ENCODE measurements at places on chromosomes 3 and 15.

- no peak for DNase-seq
Measured at GRCh38 chr15:80780416-80781221, 1.4 kb downstream of the CEMIP start.

GRCh38 chr15:40150163-40150925, 10.5 kb upstream of the BUB1B start:
- DNase-seq: no peak

DNA sequence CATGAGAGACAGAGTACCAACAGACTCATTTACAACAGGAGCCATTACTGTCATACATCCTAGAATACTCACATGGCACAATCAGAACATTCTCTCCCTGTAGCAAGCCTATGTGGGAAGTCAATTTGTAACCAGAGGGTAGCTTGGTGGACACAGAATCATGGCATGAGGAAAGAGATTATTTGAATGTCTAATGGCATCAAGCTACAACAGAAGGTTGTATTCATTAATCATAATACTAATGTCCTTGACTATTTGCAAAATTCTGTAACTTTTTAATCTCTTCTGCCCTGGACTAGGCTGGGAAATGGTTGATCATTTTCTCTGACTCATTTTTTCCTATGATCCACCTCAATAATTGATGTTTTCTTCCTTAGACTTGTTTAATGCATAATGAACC, 345.2 kb upstream of the IL12A start:
- DNase-seq: no peak

GRCh38 chr15:77589839-77590238, 42.9 kb downstream of the LINGO1 start:
- DNase-seq: no peak

DNA sequence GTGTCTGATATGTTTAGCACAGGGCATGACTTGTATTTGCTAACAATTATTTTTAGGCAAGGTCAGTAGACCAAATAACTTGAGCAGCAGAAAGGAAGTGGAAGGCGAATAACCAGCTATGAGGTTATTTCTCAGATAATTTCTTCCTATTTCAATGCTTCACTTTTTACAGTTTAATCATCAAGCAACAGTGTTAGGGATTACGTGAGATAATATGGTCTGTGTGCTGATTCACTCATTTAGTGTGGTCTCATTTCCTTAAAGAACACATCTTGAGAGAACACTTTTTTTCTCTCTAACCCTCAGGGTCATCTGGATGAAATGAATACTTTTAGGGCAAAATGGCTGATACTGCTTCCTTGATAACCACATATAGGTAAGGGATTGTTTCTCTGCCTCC, 126.0 kb upstream of the CCNL1 start:
- no peak for DNase-seq

DNA sequence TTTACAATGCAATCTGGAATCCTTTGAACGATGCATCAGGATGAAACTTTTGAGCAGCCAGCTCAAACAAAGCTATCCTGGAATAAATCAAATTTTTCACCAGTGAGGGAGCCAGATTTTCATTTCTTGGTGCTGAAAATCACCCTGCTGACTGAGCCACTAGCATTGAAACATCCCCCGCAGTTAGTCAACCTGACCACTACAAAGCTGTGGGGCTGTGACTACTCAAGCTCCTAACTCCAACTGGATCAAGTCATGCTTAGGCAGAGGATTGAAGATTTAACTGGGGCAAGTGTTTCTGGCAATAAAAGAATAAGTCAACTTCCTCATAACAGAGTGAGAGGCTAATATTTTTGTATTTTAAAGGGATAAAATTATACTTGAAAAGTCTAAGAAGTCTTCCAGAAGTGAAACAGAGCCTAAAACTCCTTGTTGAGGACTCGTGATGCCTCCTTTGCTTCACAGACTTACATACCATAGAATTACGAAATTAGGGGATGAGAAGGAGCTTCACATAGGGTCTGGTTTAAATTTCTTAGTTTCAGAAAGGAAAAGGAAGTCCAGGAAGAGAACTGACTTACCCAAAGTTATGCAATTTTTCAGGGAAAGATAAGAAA, 177.8 kb downstream of the SERPINI1 start:
- no peak for DNase-seq

DNA sequence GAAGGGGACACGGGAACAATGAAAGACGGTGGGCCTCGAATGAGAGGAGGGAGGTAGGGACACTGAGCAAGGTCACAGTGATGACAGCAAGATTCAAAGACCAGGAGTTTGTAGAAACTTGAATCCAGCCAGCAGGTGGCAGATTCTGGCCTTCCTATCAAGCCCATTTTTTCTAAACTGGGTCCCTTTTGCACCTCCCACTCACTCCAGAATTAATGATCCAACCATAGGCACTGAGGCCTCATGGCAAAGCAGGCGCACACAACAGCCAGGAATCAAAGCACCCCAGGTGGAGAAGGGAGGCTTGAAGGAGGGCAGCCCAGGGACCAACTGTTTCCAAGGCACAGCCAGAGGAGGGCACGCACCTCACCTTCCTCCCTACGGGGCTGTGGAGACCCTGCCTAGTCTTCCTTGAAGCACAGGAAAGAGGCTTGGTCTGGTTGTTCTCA, 90.2 kb downstream of the ANP32A start:
- DNase-seq: no peak

DNA sequence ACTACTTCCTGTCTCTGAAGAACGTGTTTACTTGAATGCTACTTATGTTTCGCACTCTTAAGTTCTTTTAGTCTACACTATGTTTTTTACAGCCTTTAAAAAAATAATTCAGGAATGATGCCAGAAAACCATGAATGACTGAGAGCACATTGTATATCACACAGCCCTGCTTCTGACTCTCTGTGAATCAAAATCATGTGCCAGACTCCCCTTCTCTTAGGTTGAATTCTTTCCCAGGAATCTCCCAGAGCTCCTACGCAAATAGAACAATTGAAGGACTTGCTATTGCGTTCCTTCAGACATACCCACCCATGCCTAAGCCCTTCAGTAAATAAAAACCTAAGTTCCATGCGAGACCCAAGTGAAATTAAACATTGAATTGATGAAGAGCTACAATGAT, 782.0 kb upstream of the ALCAM start:
- DNase-seq: no peak

GRCh38 chr3:107285197-107285596, 92.0 kb upstream of the CCDC54 start:
- DNase-seq: no peak

- DNase-seq: no peak
Measured at GRCh38 chr15:69623392-69624154, 171.0 kb downstream of the RPLP1 start.

DNA sequence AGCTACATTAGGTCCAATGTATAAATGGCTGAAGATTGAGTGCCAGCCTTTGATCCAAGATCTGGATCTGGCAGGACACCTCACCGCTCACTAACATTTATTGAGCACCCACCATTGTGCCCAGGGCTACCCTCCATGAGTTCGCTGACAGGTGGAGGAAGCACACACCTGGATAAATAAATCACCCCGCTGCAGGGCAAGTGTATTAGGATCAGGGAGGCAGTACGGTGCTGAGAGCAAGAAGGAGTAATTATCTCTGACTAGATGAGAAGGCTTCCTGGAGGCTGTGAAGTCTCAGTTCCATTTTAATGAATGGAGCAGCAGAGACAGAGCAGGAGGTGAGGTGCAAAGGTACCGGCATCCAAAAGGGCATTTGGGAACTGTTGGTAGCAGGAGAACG, 104.1 kb downstream of the LIPC start:
- no peak for DNase-seq

GRCh38 chr15:68303560-68304436, 26.3 kb downstream of the FEM1B start:
- DNase-seq: no peak

GRCh38 chr3:195708626-195709481, 11.9 kb upstream of the MUC20 start:
- peak; percentile 6 for DNase-seq

- no peak for DNase-seq
Measured at GRCh38 chr15:98955961-98956723, 51.5 kb downstream of the PGPEP1L start.

GRCh38 chr15:51223771-51224229, 114.6 kb downstream of the CYP19A1 start:
- DNase-seq: no peak

DNA sequence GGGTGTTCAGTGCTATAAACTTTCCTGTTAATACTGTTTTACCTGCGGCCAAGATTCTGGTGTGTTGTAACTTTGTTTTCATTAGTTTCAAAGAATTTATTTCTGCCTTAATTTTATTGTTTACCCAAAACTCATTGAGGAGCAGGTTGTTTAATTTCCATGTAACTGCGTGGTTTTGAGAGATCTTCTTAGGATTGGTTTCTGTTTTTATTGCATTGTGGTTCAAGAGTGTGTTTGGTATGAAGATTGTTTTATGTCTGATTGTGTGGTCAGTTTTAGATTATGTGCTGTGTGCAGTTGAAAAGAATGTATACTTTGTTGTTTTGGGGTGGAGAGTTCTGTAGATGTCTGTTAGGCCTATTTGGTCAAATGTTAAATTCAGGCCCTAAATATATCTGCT, 133.5 kb upstream of the GALNT15 start:
- no peak for DNase-seq

DNA sequence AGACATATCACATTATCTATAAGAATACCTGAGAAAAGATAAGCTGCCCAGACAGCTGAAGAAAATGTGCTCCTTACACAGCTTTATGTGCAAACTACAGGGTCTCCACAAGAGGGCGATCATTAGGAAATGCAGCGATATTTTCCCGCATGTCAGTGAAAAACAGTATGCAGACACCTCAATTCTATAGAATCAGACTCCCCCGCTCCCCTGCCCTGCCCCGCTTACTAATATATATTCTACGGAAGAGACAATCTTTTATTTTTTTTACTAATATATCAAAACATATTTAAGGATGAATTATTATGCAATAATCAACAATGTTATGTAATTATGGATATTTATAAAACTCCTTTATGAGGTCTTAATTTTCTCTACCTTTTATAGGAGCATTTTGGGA, 681.3 kb downstream of the ROBO1 start:
- DNase-seq: peak; percentile 49

- DNase-seq: no peak
Measured at GRCh38 chr15:42582569-42583375, 7.4 kb downstream of the STARD9 start.

- DNase-seq: no peak
Measured at GRCh38 chr3:13623101-13623654, 74.3 kb downstream of the FBLN2 start.

GRCh38 chr3:136377508-136377907, 127.4 kb downstream of the PCCB start:
- no peak for DNase-seq

GRCh38 chr3:175695251-175695650, 836.1 kb downstream of the NAALADL2 start:
- DNase-seq: no peak

GRCh38 chr15:32852771-32853170, 135.0 kb downstream of the GREM1 start:
- no peak for DNase-seq

- no peak for DNase-seq
Measured at GRCh38 chr3:185631108-185631507, 45.0 kb downstream of the SENP2 start.

- no peak for DNase-seq
Measured at GRCh38 chr3:194561306-194561974, 71.8 kb downstream of the TMEM44 start.

DNA sequence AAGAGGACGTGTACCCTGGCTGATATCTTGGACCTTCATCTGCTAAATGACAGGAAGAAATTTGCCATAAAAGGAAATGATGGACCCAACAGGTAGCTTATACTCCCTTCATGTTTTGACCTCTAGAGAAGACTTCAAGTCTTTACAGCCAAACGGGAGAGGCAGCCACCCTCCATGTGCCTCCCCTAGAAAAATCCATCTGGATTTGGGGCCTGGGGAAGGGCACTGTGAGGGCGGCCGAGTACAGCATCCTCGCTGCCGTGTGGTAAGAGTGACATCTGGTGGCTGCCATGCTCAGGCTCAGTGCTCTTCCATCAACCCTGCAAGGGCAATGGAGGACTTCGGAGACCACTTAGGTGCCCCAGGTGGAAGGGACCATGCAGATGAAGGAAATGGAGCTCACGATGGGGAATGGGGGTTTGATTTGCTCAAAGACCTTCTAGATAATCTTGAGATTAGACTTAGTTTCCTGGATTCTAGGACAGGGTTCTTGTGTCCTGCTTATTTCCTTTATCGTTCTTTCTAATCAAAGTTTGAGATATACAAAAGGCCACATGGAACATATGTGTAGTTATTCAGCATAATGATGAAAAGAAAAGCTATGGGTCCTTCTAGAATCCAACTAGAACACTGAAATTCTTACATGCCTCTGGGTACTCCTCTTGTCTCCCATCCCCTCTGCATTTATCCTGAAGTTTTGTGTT, 44.4 kb downstream of the AQP9 start:
- DNase-seq: peak; percentile 58

DNA sequence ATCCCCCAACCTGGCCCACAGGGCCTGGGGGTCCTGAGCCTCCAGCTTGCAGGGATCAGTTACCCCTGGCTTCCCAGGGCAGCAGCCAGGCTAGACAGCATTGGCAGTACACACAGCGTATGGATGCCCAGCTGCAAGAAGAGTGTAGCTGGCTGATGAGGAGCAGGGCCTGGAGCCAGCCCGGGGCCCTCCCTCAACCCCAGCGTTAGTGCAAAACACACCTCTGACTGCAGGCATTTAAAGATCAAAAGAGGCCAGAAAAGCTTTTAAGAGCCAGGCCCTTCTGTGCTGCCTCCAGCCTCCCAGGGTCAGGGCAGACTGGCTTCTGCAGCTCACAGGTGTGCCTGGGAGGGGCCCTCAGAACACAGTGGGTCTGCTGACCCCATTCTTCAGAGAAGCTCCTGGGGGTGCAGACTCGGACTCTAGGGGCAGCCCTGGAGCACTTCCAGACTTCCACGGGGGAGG, 110.6 kb downstream of the ETFA start:
- no peak for DNase-seq

DNA sequence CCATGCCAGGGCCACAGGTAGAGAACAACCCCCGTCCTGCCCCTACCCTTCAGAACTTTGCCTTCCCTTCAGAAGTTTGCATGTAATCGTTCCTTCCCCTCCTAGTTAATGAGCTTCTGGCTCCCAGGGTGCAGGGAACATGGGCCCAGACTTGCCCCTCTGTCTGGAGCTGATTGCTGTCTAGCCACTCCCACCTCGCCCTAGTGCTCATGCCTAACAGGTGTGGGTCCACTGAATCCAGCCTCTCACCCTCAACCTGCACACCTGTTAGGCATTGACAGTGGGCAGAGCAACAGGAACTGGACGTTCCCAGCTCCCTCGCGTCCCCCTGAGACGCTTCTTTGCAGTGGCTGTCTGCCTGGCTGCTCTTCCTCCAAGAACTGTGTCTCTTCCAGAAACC, 40.3 kb downstream of the WNT5A start:
- no peak for DNase-seq

DNA sequence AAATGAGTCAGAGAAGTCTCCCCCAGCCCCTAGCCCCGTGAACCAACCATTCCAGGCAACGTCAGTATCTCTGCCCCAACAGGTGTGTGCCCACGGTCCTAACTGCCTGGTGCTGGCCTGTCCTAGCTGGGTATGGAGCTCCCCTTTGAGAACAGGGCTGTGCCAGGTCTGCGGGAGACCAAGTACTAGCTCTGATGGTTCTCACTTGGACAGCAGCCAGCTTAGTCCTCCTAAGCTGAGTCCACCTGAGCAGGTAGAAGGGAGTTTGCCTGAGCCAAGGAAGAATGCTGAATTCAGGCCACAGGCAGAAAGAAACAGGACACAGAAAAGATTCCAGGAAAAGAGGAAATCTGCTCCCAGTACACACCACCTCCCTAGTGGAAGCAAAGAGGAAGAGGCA, 33.1 kb upstream of the PARL start:
- DNase-seq: no peak
